Non-pigmented ciliary epithelial cell (primary cell): ENCODE measurements at places on chromosomes 4 and X.

GRCh38 chr4:155617296-155617695 is 49.4 kb upstream of the GUCY1A1 start:
- no peak for DNase-seq

GRCh38 chrX:154733066-154733425 is 17.8 kb downstream of the GAB3 start:
- DNase-seq = no peak

GRCh38 chr4:41882625-41883347 is 52.4 kb upstream of the TMEM33 start:
- DNase-seq = no peak

- DNase-seq = no peak
These were observed 193.0 kb upstream of the IGFBP7 start for GRCh38 chr4:57303012-57303751.

DNA sequence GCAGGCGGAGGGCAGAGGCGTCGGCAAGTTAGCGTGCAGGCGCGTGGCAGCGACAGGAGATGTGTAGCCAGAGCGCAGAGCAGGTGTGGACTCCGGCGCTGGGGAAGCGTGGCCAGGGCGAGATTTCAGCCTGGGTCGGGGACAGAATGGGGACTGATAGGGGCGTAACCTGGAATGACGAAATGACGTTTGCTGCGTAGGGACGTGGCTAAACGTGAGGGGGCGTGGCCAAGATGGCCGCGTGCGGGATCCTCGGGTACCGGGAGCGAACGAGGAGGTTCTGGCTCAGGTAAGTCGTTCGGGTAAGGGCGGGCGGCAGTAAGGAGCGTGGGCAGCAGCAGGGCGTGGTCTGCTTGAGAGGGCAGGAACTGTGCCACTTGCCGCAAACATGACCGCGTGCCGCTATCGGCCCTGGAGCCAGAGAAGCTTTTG is 10.9 kb upstream of the CLTRN start:
- DNase-seq = peak; percentile 18

DNA sequence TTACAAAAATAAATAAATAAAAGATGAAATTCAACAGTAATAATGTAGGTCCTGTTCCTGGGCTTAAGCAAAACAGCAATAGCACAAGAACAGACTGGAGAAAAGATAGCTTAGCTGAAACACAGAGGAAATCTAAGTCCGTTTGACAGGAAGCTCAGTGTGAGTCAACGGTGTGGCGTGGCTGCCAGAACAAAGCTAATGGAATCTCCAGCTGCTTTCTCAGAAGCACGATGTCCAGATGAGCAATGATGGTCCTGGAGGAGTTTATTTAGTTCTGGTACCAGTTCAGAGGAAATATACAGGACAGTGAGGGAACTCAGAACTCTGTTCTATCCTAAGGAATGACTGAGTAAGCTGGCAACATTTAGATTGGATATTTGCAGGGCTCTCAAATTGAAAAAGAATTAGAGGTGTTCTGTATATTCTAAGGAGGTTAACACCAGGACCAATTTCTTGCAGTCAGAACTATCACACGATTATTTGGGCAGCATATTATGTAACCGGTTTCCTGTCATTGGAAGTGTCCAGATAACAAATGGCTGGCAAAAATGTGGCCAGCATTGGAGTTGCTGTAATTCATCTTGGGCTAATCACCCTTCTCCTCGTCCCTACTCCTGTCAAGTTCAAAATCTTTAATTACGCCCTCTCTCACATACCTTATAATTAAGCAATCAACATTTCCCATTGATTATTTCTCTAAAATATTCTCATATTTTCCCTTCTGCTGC is 12.7 kb downstream of the GAB3 start:
- no peak for DNase-seq

- DNase-seq = peak; percentile 93
These were observed 239.6 kb upstream of the TRAM1L1 start for GRCh38 chr4:117324851-117325491.

DNA sequence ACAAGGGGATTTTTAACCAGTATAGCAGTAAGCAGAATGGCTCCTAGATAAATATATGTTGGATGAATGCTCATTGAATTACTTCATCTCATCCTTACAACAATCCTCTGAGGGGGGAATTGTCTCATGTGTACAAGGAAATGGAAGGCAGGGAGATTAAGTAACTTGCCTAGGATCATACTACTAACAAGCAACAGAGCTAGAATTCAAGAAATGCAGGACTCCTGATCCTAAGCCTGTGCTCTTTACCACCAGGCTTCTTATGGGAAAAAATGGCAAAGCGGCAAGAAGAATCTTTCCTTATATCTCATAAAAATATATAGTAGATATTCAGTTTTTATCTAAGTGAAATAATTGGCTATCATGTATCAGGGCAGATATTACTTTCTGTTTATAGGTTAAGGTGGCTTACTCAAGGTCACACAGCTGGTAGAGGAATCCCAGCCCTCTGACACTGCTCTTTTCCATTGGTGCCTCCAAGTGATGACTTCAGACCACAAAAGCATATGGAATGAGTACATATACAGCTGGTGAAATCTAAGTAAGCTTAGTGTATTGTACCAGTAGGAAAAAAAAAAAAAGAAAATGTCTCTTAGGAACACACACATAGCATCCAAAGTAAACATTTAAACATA is 2.1 kb downstream of the ABHD18 start:
- DNase-seq = no peak

DNA sequence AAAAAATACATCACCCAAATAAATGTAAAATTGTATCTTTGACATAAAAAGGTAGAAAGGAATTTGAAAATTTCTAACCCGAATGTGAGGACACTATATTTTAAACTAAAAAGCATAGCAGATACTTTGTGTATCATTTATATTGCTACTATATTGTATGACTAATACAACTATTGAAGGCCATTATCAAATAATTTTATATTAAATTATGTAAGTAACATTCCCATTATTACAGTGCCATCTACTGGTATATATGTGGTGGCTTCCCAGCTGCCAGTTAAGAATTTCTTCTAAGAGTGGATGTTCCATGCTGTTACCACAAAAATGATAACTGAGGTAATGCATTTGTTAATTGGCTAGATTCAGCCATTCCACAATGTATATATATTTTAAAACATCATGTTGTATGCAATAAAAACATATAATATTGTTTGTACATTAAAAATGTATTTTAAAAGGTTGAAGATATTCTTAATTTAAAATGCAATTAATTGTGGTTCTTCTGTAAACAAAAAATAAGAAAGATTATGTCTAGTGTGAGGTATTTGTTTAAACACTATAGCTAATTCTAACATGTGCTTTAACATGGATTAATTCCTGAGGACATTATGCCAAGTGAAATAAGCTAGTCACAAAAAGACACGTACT is 65.3 kb downstream of the EGF start:
- peak; percentile 17 for DNase-seq

DNA sequence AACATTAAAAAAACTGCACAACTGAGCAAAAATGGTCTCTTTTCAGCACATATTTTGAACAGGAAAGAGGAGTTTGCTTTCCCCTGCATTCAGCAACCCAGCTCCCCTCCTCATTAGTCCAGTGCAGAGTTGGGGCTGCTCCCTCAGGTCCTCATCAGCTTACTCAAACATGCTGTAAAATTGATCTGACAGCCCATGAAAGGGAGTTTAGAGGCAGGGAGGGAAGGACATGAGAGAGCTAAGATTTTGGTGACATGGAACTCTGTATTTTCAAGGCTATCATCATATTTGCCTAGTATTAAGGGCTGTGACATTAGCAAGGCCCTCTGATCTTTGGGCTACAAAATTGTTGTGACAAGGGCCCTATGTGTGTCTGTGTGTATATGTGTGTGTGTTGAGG is 205.6 kb upstream of the TAPT1 start:
- no peak for DNase-seq

DNA sequence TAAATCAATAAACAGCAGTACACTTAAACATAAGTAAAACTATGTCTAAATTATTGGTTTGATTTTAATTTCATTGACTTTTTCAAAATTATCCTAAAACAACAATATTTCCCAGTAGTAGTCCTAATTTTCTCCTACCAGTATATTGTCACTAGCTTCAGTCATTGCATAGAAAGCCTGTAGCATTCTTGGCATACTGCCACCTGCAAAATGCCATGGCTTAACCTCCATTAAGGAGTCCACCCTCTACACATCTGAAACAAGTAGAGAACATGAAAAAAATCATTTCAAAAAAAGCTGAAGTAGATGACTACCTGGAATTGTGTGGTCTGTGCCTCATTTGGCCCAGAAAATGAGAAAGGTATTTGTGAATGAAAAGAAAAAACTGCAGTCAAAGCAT is 348.5 kb downstream of the INPP4B start:
- DNase-seq = no peak

GRCh38 chrX:106649523-106650428 is 38.0 kb downstream of the RADX start:
- DNase-seq = no peak

DNA sequence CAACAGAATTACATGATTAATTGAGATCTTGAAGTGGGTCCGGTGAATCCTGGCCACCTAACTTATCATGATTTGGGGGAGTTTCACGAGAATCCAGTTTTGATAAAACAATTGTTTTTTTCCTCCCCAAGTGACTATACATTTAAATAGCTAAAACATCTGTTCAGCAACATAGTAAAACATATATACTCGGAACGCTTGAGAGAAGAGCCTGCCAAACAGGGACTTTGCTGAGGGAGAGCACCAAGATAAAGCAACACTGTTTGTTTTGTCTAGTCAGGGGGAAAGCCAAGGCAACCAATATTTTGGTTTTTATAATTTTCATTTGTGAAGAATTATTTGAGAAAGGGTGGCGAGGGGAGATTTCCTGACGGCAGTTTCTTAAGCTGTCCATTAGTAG is 381 bp downstream of the PHEX start:
- no peak for DNase-seq
